Smooth muscle cell of the brain vasculature (primary cell): ENCODE measurements at places on chromosomes 5 and 9.

- DNase-seq, result no peak
These were observed 257.7 kb upstream of the KLF9 start for GRCh38 chr9:70672161-70672649.

- DNase-seq, result no peak
These were observed 478.2 kb downstream of the SPATA31D1 start for GRCh38 chr9:82466616-82467260.

DNA sequence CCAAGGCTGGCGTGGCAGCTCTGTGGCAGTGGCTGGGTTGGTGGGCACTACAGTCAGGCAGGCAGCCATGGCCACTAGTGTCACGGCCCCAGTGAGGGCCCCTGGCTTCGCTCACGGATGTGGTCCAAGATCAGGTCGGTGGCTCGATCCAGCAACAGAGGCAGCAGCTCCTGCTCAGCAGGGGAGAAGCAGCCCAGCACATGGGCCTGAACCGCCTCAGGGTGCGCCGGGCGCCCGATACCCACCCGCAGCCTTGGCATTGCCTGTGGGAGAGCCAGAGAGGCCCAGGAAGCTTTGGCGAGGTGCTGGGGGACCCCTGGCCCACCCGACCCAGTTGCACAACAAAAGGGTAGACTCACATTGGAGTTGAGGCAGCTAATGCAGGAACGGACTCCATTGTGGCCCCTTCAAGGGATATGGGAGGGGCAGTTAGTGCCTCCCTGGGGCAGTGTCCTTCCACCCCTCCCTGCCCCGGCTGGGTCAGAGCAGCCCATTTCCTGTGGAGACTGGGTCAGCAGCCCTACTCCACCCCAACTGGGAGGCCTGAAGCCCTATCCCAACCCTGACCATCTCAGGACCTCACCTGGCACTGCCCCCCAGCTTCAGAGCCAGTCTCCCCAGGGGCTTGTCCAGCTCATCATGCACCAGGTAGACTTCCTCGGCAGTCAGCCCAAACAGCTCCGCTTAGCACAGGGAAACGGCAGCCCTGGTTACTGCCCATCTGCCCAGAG, 1.3 kb downstream of the PTRH1 start:
- no peak for DNase-seq

GRCh38 chr5:7478459-7478858, 82.5 kb downstream of the ADCY2 start:
- DNase-seq, result no peak

- DNase-seq, result no peak
These were observed 86.5 kb downstream of the DAP start for GRCh38 chr5:10674582-10674981.

- no peak for DNase-seq
These were observed 826 bp upstream of the PRDM9 start for GRCh38 chr5:23506329-23507236.

DNA sequence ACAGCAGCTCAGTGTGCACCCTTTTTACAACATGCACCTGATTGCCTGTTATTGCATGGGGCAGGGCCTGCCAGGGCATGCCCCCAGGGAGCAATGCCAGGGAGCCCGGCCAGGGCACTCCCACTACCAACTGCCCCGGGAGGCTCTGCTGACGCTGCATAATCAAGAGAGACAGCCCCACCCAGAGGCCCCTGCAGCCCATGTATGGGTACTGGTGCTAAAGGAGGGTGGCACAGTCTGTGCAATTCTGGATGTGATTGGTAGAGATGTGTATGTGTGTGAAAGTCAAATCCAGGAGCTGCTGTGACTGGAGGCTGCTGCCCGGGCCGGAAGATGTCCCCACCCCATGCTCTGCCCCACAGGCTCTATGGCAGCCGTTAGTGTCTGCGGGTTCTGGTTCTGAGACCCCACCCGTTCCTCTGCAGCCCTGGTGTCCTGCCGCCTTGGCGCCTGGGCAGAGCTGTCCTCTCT, 3.9 kb upstream of the NEURL1B start:
- DNase-seq, result no peak

DNA sequence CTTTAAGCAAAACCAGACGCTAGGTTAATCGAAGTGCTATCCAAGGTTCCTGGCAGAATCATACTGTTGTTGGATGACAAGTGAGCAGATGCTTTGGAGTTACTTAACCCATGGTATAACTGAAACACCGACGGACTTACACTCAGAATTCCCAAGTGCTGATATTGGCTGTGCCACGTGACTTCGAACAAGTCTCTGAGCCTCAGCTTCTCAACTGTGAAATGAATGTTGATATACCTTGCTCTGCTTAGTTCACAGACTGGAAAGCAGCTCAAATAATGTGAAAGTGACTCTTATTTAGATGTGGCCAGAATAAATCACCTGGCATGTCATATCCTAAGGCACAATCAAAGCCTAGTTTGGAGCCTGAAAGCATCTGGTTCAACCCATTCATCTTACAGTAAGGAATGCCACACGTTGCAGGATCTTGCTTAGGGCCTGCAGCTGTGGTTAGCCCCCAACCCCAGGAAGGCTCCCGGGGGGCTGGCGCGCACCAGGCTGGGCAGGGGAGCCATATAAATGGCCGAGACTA, 759 bp downstream of the GEMIN5 start:
- DNase-seq, result no peak

- DNase-seq, result no peak
These were observed 24.2 kb upstream of the CAMLG start for GRCh38 chr5:134714120-134714519.

DNA sequence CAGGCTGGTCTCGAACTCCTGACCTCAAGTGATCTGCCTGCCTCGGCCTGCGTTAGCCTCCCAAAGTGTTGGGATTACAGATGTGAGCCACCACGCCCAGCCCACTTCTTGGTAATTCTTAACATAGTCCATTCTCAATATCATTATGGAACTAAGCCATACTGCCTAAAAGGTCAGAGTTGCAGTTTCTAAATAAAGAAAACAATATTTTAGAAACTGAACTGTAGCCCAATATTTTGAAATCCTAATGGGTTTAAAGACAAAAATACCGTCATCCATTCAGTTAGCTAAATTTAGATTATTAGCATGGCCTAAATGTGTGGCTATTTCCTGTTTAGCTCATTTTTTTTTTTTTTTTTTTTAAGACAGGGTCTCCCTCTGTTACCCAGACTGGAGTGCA, 99.5 kb downstream of the USP20 start:
- DNase-seq, result no peak

GRCh38 chr5:32683125-32683524, 28.0 kb upstream of the NPR3 start:
- DNase-seq, result no peak

DNA sequence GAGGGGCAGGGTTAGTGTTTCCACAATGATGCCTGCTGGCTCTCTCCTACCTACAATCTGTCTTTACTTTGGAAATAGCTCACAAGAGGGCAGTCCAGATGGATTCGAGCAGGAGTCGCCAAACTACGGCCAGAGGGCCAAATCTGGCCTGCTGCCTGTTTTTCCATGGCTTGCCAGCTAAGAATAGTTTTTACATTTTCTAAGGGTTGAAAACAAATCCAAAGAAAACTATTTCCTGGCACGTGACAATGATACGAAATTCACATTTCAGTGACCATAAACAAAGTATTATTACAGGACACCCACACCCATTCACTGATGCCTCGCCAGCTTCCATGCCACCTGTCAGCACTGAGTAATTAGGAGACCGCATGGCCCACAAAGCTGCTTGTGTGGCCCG, 162.9 kb upstream of the WWC1 start:
- DNase-seq, result no peak

DNA sequence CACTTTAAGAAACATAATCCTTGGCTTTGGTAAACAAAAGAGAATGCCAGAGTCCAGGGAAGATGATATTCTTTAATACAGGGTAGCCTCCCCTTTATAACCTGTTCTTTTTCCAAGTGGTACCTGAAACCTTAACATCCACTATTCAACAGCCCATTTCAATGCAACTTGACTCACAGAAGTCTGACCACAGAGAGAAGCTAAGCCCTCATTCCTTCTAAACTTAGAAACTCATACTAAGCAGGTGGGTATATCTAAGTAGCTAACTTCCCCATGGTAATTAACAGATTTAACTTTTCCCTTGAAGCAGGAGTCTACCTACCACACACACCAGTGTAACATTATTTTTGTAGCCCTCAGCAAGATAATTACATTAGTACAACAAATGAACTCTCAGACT, 91.9 kb downstream of the CEMIP2 start:
- DNase-seq, result no peak

DNA sequence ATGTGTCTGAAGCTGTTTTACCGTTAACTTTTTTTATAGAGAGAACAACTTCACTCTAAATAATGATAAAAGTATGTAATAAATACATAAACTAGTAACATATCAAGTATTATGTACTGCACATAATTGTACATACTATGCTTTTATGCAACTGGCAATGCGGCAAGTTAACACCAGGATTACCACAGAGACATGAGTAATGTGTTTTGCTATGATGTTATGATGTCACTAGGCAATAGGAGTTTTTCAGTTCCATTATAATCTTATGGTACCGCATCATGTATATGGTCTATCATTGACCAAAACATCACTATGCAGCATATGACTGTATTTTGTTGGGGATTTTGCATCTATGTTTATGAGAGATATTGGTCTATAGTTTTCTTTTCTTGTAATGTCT, 326.4 kb upstream of the TARS1 start:
- DNase-seq, result no peak

- DNase-seq, result no peak
These were observed 67.4 kb downstream of the CSNK1G3 start for GRCh38 chr5:123579410-123579809.

- no peak for DNase-seq
These were observed 4.2 kb downstream of the LECT2 start for GRCh38 chr5:135950611-135951010.

- DNase-seq, result no peak
These were observed 31.8 kb downstream of the AK8 start for GRCh38 chr9:132846109-132846917.

DNA sequence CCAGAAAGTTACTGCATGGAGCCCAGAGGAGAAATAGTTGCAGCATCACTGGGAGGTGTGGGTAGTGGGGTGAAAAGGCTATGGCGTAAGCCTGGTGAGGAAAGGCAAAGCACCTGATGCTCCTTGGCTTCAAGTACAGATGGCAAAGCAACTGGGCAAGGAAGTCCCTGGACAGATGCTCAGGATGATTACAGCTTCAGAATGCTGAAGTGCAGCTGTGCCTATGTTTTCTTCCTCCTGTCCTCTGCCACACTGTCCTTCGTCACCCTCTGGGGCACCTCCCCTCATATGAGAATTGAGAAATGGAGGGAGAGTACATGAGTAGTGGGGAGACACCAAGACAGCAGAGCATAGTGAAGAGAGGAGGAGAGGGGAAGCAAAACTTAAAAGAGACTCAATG, 328.0 kb downstream of the PDE4D start:
- DNase-seq, result no peak

DNA sequence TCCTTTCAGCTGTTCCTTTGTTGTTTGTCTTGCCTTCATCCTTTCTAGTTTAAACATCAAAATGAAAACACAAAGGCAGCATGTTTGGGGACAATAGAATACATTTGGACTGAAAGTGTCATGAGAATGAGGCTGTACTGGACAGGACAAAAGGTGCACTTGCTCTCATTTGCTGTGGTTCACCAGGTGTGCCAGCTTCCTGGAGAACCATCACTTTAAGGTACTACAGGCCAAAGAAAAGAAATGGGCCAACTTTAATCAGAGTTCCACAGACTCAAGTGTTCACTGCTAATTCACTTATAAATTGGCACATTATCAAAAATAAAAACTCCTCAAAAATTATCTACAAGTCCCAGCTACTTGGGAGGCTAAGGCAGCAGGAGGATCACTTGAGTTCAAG, 53.8 kb downstream of the ABHD17B start:
- DNase-seq, result no peak

- DNase-seq, result no peak
These were observed 159.8 kb downstream of the ZSWIM6 start for GRCh38 chr5:61491861-61492260.

- DNase-seq, result peak; percentile 2
These were observed 318.2 kb downstream of the SLCO4C1 start for GRCh38 chr5:101977729-101978345.

- no peak for DNase-seq
These were observed 17.7 kb downstream of the RALGDS start for GRCh38 chr9:133103183-133103986.

DNA sequence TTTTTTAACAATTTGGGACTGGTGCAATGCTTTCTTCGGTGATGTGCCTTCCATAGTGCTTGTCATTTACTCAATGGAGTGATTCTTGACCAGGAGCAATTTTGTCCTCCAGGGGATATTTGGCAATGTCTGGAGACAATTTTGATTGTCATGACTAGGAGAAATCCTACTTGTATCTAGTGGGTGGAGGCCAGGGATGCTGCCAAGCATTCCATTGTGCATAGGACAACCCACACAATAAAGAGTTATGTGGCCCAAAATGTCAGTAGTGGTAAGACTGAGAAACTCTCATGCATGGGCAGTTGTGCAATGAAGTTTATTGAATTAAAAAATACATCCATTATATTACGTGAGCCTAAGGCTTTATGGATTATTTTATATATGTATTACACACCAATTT, 70.5 kb downstream of the FOCAD start:
- no peak for DNase-seq

GRCh38 chr5:60945813-60946187, 795 bp downstream of the NDUFAF2 start:
- no peak for DNase-seq

GRCh38 chr9:14248149-14248548, 65.8 kb downstream of the NFIB start:
- DNase-seq, result no peak

DNA sequence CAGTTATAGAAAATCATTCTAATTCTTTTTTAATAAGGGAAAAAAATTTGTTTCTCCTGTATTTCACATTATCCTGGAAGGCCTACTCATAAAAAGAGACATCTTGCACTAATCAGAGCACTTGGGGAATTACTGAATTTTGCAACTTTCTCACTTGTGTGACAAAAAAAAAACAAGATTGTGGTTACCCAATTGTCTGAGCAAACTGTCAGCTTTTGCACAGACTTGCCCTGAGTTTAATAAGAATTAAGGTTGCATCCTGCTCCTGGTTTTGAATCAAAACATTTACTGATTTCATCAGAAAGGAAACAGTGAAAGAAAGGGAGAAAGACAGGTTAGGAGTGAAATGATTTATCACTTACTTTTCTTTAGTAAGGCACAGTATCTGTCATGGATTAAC, 10.6 kb upstream of the SH3RF2 start:
- no peak for DNase-seq

DNA sequence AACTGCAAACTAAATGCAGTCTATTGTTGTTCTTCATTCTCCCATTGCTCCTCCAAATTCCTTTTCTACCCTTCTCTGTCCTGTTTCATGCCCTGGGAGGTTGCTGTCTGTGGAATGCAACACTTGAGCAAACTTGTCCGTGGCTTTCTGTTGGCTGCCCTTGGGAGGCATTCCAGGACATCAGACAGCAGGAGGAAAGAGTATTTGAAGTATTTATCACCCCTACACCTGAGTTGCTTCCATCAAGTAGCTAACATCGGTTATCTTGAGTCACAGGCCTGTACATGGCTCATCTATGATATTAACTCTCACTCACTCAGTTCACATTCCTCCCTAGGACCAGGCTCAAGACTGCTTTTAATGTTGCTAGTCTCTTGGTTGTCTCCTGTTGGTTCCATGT, 803.4 kb upstream of the CDH6 start:
- DNase-seq, result no peak

- DNase-seq, result no peak
These were observed 557.7 kb upstream of the KLF4 start for GRCh38 chr9:108047264-108047663.
